Foreskin melanocyte (primary cell): ENCODE measurements at places on chromosomes 11 and 22.

DNA sequence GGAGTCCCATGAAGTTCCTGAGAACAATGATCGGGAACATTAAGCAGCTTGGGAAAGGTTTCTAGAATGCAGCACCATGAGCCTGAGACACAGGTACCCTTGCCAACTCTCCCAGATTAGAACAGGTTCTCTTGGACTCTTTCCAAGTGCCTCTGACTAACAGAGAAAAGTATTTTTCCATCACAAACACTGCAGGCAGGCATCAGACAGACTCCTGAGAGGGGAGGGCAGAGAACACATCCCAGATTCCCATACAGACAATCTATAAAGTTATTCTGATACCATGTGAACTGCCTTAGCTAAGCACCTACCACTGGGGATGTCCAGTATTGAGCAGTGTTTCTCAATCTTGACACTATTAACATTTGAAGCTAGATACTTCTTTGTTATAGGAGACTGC is 27.3 kb downstream of the SERGEF start:
- DNase-seq: no peak

- no peak for DNase-seq
These were observed 61.1 kb downstream of the LINC01488 start for GRCh38 chr11:69542314-69543168.

DNA sequence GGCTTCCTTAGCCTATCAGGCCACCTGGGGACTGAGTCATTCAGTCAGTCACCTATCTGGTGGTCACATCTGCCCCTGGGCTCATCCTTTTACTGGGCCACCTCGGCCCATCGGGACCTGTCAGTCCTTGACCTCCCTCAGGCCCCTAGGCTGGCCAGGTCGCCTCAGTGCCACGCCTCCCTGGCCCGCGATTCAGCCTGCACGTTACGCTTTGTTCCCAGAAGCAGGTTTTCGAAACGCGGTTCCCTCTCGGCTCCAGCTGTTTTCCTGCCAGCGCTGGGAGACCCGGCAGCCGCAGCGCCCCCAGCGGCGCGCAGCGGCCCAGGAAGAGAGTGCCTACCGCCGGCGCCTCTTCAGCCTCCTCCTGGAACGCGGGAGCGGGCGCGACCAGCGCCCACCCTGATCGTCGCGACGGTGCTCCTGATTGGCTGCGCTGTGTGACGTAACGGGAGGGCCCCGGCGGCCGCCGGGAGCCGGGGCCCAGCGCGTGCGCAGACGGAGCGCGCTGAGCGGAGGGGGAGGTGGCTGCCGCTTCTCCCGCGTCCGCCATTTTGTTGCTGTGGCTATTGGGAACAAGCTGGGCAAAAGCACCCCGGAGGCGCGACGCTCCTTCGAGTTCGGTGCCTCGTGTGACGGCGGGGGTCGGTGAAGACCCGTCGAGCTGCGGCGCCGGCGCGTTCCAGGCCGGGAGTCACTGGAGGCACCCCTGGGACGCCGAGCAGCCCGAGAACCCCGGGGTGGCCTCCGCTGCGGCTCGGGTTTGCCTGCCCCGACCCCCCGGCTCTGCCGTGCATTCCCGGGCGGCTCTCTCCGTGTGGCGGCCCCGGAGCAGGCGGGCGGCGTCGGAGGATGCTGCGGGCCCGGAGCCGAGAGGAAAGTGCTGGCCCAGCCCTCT is at the start of gene CRKL:
CRKL (plus strand) TSS at position 492 of the 895 bp plus-strand sequence. CDS start 528 bp downstream, outside the sequence.
- peak; percentile 96 for DNase-seq

DNA sequence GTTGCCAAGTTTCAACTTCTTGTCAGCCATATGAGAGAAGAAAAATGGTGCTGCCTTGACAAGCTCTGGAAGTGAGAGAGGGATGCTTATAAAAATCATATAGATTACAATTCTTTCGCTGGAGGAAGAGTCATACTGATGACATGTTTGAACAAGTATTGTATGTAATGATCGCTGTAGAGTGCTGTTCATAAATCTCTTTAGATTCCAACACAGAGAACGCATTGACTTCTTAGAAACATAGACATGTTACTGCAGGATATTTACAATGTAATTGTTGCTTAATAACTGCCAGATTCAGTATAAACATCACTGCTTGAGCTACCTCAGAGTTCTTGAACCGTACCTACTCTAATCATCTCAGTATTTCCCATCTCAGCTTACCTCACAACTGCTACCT is 571.6 kb downstream of the LUZP2 start:
- DNase-seq: no peak

GRCh38 chr11:76159983-76160661 is 46.2 kb downstream of the WNT11 start:
- no peak for DNase-seq

DNA sequence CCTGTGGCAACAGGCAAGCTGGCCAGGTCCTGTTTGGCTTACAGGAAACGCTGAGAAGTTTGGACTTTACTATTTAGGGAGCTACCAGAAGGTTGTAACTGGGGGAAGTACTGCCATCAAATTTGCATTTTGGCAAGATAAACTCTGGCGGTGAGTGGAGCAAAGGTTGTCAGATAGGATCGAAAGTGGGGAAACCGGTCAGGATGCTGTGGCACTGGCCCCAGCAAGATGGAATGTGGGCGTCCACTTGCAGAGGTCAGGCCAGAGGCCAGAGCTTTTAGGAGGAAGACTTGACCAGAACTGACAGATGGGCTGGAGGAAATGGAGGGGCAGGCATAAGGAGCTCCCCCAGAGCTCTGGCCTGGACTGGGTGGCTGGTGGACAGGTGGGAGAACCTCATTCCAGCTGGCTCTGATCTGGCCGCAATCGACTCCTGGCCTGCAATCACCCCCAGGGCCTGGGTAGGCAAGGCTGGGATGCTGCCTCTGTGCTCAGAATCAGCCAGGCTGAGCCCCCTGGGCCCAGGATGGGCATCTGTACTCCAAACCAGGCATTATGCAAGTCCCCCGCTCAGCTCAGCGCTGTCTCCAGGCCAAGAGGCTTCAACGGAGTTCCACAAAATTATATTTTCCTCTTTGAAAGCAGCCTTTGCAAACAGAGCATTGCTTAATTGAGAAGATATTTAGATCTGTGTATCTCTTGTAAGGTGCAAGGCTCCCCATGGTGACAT is 178.3 kb upstream of the NECTIN1 start:
- no peak for DNase-seq

DNA sequence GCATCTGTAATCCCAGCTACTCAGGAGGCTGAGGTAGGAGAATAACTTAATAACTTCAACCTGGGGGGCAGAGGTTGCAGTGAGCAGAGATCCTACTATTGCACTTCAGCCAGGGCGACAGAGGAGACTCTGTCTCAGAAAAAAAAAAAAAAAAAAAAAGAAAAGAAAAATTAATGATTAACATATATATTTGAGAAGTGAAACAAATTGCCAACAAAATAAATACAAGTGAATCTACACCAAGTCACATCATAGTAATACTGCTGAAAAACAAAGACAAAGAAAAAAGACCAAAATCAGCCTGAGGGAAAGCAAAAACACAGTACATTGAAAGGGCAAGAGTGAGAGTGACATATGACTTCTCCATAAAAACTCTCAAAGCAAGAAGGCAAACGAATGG is 123.7 kb downstream of the CASP12 start:
- DNase-seq: no peak

- no peak for DNase-seq
These were observed 729.3 kb downstream of the NTM start for GRCh38 chr11:132099692-132100091.

DNA sequence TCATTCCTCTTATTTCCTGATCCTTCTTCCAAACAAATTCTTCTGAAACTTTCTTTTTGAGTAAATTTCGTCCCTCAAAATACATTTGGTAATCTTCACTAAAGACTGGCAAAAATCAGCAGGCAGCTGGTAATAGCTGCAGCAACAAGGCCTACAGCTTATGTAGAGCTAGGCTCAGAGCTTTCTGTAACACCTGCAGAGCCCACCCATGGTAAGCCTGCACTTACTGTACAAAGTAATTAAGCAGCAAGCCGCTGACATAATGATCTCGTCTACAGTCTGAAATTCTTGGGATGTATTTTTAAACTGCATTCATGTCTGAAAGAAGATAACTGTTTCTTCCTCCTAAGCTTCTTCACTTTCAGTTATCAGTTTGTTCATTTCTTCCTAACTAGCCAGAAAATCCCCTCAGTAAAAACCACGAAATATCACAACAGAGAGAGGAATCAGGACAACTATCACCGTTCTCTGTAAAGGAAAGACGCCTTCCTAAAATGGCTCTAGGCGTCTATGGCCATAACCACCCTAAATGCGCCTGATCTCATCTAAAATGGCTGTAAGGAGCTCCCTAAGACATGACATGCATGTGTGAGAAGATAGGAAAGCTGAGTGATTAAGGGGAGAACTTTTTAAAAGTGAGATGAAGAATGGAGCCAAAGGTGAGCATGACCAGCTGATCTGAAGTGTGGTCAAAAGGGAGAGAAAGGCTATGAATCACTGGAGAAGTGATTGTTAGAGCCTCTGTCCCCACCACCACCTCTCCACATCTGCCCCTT is 56.2 kb downstream of the DENND5A start:
- no peak for DNase-seq

DNA sequence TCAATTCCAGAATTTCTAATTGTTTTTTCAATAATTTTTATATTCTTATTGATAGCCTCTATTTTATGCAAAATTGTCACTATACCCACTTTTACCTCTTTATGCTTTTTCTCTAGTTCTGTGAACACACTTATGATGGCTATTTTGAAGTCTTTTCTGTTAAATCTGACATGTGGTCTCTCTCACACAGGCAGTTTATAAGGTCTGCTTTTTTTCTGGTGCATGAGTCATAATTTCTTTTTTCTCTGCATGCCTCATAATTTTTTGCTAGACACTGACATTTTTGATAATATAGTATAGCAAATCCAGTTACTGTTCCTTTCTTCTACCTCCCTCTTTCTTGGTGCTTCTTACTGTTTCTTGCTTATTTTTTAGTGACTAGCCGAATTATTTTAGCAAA is 36.0 kb downstream of the ZBTB44 start:
- DNase-seq: no peak

GRCh38 chr22:41831383-41831782 is 1.5 kb upstream of the SREBF2 start:
- DNase-seq: no peak

GRCh38 chr11:30025396-30026139 is 8.7 kb upstream of the KCNA4 start:
- no peak for DNase-seq

DNA sequence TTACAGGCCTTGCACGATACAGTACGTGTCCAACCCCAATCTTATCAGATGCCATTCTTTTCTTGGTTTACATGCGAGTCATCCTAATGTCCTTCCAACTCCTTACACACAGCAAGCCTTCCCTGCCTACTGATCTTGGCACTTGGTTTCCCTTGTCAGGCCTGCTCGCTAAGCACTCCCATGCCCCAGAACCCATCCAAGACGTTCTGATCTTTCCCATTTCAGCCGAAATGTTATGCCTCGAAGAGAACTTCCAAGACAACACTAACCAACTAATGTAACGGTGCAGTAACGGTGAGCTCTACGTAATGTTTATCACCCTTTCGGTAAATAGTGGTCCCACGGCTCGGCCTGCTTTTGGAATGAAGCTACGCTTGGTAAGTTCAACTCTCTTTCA is 521 bp downstream of the PES1 start:
- no peak for DNase-seq

- no peak for DNase-seq
These were observed 6.4 kb upstream of the TBX1 start for GRCh38 chr22:19753996-19754700.

- DNase-seq: no peak
These were observed 36.0 kb downstream of the SLN start for GRCh38 chr11:107675902-107676301.

DNA sequence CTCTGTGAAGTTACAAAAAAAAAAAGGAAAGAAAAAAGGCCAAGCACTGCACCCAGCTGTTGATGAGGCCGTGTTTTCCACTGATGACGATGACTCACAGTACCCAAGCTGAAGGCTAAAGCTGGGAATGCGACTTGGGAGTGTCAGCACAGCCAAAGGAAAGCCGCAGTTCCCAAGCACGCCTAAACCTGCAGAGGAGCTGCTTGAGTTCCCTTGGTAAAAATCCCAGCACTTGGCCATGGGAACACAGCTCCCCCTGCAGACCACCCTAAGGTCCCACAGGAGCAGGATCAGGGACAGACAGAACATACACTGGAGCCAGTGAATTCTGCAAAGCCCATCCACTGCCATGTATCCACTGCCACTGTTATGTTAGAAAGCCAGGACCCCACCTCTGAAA is 39.9 kb downstream of the SERGEF start:
- DNase-seq: peak; percentile 64

DNA sequence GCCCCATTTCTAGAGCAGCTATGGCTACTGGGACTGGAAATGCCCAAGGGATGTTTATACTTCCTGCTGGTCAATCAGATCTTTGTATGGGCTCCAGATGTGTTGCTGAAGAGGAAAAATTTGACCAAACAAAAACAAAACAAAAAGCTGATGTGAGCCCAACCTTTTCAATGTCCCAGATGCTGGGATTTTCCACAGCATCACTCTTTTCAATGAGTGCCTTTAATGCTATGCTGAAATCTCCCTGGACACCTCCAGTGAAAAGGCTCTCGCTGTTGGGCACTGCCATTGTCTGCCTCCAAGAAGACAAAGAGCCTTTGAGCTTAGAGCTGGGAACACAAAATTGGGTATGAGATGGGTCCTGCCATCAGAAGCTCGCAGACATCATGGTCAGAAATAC is 671.9 kb downstream of the NTM start:
- DNase-seq: peak; percentile 49

- DNase-seq: no peak
These were observed 1069.6 kb downstream of the BRD1 start for GRCh38 chr22:48757985-48758561.

- DNase-seq: peak; percentile 55
These were observed 10.5 kb downstream of the NUMA1 start for GRCh38 chr11:72069787-72070251.

DNA sequence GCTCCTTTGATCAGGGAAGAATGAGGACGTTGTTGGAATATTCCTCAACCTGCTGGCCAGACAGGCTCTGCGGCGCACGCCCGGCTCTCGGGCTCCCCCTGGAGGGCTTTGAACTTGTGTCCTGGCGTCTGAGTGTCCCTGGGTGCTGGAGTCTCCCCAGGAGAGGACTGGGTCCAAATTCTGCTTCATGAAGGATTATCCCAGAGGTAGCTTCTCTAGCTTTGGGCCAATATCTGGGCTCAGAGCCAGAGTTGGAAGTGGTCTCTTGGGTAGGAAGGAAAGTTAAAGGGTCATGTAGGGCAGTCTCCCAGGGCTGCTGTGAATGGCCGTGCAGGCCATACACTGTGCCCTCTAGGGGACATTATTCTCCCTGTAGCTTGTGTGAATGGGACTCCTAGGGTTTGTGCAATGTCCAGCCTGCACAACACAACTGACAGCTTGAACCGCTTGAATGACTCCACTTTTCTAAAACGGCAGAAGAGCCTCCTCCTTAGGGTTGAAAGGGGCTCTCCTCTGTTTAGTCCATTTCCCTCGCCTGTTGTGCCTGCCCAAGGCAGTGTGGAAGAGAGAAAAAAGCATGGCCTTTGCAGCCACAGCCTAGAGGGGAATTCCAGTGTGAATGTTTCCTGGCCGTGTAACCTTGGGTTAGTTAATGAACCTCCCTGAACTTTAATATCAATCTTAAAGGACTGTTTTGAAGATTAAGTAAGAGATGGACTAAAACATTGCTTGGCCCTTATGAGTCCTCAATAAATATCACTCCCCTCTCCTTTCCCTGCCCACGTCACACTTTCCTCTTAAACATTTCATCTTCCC is 111.2 kb upstream of the THY1 start:
- DNase-seq: peak; percentile 40

- DNase-seq: peak; percentile 94
These were observed 79.2 kb upstream of the GRIK4 start for GRCh38 chr11:120432056-120433018.
